Stimulated activated CD8-positive, alpha-beta memory T cell treated with anti-CD3 and anti-CD28 coated beads, Interleukin-15, amount 100 ng/mL, for 48 hours (primary cell): ENCODE measurements at places on chromosomes 13 and 19.

DNA sequence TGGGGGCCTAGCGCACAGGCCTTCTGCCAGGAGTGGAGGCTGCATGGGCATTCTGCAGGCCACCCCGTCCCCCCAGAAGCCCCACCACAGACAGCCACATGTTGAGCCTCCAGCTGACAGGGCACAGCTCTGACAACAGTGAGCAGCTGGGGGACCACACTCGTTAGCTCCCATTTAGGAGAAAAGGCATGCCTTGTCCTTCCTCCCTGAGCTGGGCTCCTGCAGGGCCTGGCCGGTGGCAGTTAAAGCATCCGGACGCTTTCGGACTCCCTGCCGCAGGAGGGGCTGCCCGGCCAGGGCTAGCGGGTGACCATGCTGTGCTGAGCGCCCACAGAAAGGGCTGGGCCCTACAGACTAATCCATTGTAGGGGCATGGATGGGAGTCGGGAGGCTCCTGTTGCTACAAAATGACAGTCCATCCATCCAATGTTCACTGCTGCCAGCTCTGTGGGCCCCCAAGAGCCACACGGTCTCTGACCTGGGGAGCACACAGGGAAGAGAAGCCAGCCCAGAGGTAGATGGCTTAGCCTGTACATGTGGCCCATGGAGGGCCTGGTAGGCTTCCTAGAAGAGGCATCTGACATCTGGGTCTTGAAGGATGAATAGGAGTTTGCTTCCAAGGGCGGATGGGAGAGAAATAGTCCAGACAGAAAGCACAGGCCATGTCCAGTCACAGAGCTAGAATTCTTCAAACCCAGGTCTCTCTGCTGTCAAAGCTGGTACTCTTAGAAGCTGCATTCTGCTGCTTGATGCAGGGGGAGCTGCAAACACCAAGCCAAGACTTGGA, 116.5 kb upstream of the VSTM2B start:
- no peak for DNase-seq

DNA sequence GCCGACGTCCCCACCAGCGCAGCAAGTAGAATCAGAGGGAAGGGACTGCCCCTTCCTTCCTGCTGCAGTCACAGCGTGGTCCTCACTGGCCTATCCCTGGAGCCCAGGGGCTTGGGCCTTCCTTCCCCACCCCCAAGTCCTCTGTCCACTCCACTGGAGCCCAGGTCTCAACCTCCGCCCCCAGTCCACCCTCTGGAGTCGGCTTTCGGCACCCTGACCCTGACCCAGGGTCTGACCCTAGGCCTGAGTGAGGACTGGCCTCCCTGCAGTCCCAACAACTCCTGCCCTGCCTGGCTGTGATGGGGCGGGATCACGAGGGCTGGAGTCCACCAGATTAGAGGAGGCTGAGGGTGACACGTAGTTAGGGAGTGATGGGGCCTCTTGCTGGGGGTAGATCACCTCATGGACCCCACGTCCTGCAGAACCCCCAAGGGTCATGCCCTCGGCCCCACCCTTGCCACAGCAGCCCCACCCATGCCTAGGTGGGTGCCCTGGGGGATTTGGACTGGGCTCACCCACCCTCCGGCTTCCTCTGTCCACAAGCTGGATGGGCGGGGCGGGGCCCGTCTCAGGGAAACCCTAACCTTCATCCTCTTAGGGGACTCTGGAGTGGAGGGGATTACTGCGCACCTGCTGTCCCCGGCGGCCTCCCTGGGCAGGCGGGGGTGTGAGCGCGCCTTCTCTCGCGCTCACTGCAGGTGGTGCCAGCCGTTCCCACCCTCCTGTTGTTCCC, 3.8 kb downstream of the RAX2 start:
- no peak for DNase-seq

DNA sequence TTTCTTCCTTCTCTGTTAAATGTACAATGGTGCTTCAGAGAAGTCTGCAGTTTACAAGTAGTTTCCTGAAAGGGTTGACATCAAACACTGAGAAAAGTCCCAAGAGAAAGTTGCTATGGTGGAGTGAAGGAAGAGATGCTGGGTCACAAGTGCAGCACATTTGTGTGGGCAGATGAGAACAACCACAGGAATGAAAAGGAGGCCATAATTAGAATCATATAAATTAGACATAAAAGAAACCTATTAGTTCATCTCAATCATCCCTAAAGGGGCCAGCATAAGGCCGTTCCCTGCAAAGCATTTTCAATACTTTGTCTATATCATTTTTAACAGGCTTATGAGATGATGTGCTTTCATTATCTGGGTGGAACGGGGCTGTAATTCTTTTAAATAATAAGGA, 359.2 kb downstream of the IRS2 start:
- no peak for DNase-seq

- DNase-seq, result no peak
Observed at GRCh38 chr13:21434588-21434987, 24.5 kb downstream of the ZDHHC20 start.

- no peak for DNase-seq
Observed at GRCh38 chr13:25276748-25277147, 10.5 kb downstream of the MTMR6 start.
